Activated naive CD4-positive, alpha-beta T cell treated with anti-CD3 and anti-CD28 coated beads for 36 hours (primary cell): ENCODE measurements at places on chromosomes 7 and 10. TPM values are rescaled to one million over a fixed set of nuclear protein-coding genes. Genes with fewer than 3 reads are reported as not detected.

MOGAT3 gene
- total RNA-seq = not detected

RTKN2 gene
- total RNA-seq = 5.4 TPM

PIK3CG gene
- total RNA-seq = 3.8 TPM

INTS15 gene
- 24.9 TPM for total RNA-seq

RBP4 gene
- not detected for total RNA-seq

AIFM2 gene
- 3.0 TPM for total RNA-seq

ZNF438 gene
- total RNA-seq = 2.4 TPM
